ENCODE measurements at places on chromosomes 6 and 20.

DNA sequence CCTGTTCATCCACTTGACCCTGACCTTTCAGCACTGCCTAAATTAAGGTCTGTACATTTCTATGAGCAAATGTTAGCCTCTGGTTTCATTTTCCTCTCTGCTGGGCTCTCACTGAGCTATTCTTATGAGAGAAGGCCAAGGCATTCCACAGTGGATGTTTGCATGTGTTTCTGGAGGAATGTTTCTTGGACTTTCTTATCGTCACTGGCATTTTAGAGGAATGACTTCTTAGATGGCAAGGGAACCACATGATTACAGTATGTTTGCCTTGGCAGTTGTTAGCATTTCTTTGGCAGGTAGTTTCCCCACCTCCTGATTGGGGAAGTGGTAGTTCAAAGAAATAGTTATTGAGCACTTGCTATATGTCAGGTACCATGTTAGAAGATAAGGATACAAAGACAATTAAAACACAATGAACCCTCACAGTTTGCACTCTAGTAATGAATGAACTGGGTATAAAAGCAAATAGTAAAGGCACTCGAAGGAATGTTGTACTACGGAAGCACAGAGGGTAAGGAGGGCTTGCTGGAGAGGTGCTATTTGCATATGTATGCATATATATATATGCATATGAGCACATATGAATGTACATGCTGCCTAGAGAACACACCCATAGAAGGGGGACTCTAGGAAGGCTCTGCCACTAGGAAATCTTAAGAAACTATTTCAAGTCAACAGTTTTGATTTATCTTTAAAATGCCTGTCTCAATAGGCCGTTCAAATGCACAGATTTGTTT, 307.4 kb downstream of the EYA4 start:
- no peak for DNase-seq

DNA sequence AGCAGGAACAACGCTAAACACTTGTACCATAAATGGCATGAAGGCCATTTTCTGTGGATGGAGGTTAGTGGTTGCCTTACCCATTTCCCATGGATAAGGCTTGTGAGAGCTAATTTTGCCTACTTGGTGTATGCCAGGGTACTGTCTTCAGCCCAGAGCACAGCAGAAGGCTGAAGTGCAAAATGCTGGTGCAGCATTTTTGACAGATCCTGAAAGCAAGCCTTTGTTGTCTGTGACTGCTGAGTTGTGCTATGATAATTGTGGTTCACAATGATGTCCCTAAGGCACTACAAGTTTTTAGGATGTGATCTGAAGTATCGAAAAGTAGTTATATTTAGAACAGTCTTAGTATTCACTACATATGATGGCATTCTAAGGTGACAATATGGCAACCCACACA, 14.7 kb upstream of the HMGN3 start:
- no peak for DNase-seq

- peak; percentile 11 for DNase-seq
Measured at GRCh38 chr6:137155830-137156229, 17.6 kb downstream of the IL22RA2 start.

- DNase-seq = no peak
Measured at GRCh38 chr20:62215020-62215990, 4.8 kb downstream of the HRH3 start.

DNA sequence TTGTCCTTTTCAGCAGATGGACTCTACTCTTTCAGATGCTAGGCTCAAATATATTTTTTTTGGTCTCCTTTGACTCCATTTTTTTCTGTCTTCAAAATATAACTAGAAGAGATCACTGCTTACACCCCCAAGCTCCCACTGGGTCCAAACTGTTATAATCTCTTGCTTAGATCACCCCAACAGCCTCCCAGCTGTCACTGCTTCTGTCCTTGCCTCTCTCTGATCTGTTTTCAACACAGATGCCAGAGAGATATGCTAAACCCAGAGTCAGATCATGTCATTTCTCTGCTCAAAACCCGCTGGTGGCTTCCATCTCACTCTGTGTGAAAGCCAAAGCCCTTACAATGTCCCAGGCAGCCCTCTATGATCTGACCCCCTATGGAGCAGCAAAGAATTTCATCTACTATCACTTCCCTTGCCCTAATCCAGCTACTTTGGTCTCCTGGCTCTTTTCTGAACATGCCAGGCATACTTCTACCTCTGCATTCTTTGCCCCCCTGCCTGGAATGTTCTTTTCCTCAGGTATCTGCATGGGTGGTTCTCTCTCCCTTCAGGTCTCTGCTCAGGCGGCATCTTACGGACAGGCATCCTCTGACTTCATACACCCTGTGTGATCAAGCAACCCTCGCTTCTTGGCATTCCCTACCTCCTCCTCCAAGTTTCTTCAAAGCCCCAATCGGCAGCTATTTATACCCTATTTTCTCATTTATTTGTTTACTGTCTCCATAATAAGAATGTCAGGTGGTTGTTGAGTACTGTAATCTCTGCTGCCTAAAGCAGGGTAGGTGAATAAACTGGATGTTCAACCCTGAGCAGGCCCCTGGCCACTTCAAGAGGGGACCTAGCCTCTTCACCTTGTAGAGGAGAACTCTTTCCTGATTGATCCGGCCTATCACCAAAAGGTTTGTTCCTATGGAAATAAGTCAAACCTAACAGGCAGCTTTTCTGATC, 43.6 kb upstream of the SLC4A11 start:
- DNase-seq = no peak

- no peak for DNase-seq
Measured at GRCh38 chr6:24051942-24052589, 73.9 kb upstream of the NRSN1 start.

DNA sequence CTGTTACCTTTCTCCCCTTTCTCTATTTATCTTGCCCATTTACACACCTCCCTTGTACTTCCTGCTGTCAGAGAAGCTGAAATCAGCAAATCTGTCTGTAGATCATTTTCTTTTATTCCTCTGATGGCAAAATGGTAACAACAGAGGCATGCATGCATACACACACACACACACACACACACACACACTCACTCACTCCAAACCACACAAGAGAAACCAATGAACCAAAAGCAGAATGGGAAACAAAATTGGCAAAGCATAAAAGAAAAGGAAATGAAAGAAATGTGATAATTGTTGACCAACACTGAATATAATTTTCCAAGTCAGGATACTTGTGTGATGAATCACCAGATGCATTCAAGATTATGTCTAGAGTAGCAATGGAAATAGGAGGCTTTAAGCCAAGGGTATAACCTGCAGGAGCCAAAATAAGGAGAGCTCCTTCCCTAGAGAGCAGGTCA, 172.4 kb downstream of the PLCB4 start:
- DNase-seq = no peak

DNA sequence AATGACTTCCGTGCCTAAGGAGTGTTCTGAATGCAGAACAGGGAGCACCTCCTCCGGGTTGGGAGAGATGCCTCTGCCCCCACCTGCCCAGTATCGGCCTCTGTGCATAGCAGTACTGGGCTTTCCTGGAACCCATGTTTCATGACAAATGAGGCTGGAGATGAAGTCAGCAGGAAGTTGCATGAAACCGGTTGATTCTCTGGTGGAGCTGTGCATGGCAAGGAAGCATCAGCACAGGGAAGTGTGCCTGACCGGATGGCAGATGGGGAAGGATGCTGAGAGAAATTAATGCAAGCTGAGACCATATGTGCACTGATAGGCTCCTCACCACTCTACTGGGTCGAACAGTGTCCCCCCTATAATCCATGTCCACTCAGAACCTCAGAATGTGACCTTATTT, 155.5 kb downstream of the CDH26 start:
- no peak for DNase-seq

DNA sequence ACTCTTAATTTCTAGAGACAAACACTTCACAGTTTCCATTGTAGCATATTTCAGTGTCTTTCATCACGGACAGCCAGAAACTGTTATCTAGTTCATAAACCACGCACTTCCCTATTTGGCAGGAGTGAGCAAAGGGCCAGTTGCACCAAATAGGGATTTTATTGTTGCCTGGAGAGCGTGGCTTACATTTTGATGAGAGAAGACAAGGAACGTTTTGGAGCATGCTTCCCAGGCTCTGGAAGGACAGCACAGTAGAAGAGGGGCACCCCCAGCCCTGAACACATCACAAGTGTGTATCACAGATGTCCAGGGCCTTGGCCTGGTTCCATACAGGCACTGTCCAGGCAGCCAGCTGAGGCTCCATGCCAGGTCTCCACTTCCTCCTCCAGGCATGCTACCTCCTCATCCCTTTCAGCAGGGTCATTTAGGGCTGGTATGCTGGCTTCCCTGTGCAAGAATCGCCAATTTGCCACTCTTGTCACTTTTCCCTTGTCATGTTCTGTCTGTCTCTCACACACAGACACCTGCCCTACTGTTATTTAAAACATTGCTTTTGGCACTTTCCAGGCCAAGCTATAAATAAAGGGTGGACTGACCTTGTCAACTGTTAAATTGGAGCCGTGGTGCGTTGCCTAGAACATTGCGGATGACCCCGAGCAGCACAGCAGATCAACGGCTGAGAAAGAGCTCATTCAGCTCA, 235.0 kb upstream of the GMDS start:
- DNase-seq = no peak

DNA sequence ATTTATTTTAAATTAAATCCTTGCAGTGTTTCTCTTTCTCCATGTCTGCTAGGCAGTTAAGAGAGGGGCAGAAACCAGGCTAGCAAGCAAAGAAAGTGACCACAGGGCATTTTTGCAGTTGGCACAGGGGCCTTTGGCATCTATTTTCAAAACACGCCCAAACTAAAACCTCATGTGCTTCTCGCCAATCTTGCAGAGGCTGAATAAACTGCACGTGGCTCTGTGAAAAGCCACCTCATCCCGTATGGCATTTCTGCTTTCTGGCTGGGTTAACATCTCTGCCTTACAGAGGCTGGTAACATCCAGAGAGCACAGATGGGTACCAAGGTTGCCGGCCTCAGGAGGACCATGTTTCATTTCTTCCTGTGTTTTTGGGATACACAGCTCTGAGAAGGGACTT, 54.6 kb downstream of the GJA10 start:
- no peak for DNase-seq

DNA sequence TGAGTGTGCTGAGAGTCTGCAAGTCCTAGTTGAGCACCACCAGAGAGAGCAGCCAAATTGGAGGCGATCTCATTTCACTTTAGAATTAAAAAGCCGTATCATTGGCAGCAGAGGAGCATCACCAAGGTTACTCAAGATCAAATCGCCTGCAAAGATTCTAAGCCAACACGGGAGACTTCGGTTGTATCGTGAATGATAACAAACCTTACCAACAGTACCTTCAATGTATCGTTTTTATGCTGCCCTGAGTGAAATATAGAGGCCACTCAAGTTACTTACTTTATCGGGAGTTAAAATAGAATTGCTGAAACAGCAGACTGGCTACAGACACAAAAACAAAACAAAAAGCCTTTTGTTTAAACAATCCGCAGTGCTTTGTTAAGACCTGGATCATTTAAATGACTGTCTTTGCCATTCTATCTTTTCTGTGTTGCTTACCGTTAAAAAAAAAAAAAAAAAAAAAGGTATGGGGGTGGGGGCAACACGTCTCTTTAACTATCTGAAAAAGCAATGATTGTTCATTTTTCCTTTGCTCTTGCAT, 14.2 kb downstream of the NHSL1 start:
- no peak for DNase-seq

DNA sequence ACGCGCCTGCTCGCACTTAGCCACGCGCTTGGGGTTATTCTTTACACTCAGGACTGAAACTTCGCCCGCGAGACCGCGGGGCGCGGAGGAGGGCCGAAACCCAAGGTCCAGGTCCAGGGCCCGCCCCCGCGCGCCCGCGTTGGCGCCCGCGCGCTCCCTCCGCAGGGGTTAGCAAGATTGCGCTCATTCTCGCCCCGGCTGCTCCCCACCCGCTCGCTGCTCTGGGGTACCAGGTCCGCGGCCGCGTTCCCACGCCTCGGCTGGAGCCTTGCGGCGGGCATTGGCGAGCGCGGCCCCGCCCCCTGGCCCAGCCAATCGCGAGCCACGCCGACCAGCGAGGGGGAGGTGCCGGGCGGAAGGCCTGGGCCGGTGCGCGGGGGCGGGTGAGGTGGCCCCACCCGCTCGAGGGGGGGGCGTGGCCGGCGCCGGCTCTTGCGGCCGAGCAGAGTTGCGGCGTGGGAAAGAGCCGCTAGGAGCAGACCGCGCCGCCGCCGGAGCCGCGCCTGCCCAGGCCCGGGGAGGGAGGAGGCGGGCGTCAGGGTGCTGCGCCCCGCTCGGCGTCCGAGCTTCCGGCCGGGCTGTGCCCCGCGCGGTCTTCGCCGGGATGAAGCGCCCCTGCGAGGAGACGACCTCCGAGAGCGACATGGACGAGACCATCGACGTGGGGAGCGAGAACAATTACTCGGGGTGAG, at the start of gene HEY2:
TSS of gene HEY2 (plus strand) at position 460 of the 692 bp plus-strand sequence. CDS start at position 605, 145 bp downstream.
- peak; percentile 74 for DNase-seq

DNA sequence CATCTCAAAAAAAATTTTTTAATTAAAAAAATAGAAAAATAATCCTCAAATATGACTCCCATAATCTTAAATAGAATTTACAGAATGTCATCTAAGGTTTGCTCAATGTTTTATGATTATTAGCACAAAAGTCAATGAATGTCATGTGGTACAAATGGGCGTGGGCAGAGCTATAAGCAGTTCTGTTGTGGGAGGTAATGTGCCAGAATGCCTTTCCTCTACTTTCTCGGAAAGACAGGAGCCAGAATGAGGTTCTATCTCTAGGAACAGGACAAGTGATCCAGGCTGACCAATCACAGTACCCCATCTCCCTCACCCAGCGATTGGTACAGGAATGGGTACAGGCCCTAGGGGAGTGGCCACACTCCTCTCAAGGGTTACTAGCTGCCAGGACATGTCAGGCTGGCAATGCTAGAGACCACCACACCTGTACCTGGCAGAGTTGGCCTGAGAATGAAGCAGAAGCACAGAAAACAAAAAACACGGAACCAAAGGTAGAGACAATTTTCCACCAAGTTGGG, 15.1 kb downstream of the RALGAPA2 start:
- no peak for DNase-seq

GRCh38 chr20:56429502-56429901, 17.4 kb downstream of the CASS4 start:
- DNase-seq = peak; percentile 37

DNA sequence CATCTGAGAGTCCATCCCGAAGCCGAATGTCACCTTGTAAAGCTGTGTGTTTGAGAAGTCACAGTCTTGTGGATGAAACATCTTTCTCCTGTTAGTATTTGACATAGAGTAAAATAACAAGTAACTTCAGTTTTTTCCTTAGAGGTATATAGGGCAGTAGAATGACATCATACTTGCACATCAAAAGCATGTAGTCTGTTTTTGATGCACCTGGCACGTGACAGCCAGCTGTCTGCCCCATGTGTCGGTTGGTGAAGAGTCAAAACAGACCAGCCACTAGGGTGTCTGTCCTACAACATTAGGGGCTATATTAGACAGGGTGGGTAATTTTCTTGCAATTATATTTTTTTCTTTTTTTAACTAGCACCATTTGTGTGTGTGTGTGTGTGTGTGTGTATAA, 70.2 kb downstream of the SNX9 start:
- DNase-seq = no peak

- no peak for DNase-seq
Measured at GRCh38 chr20:41649489-41649888, 31.3 kb upstream of the CHD6 start.

GRCh38 chr6:81890846-81891245, 138.4 kb upstream of the TENT5A start:
- DNase-seq = no peak
